ENCODE measurements at places on chromosomes 12 and 14. TPM values are rescaled to one million over a fixed set of nuclear protein-coding genes. Genes with fewer than 3 reads are reported as not detected.

DNA sequence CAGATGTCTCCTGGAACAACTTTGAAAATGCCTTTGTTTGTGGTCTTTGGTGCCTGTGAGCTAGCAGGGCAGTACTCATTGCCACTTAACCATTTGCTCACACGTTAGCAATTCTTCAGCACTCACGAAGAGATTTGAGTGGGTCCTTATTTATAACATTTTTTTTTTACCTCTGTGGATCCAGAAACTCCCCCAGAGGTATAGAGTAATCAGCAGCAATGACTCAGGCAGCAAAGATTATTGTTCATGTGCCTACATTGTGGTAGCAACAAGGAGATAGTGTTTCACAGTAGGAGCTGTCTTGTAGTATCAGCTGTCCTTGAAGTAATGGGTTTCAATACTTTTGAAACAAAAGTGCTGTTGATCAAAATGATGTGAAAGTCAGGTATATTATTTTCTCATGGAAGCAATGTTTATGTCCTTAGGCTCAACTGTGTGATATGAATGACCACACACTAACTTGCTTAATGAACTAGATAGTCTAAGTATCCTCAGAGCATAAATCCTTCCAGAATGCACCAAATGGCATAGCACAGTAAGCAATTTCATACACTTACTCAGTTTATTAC, 304.1 kb downstream of the EGLN3 start:
- no peaks in the 10 kb centered on the region for H3K36me3 ChIP-seq
- H3K4me3 ChIP-seq = no peak overlapping the region
- H3K4me1 ChIP-seq = no peaks in the 10 kb centered on the region
- no peaks in the 10 kb centered on the region for H3K27me3 ChIP-seq

- H3K4me1 ChIP-seq = peaks cover 29% of the 10 kb centered on the region
- peak; percentile 43 for DNase-seq
- H3K27me3 ChIP-seq = peaks cover 6% of the 10 kb centered on the region
- peak overlapping the region; percentile 64 for H3K4me3 ChIP-seq
- H3K36me3 ChIP-seq = no peaks in the 10 kb centered on the region
These were observed 690 bp upstream of the DTX3 start for GRCh38 chr12:57603815-57604453.

SLC38A4 gene
- total RNA-seq = 0.60 TPM

- no peaks in the 10 kb centered on the region for H3K27me3 ChIP-seq
- no peaks in the 10 kb centered on the region for H3K4me1 ChIP-seq
- no peaks in the 10 kb centered on the region for H3K36me3 ChIP-seq
- H3K4me3 ChIP-seq = no peak overlapping the region
These were observed 6.6 kb upstream of the PLEK2 start for GRCh38 chr14:67418401-67419191.

FAM181A gene
- total RNA-seq = 2.0 TPM

MARK3 gene
- total RNA-seq = 179 TPM

NINJ2 gene
- total RNA-seq = 44.8 TPM

GRCh38 chr14:65062096-65063075, 39.9 kb downstream of the MAX start:
- H3K27ac ChIP-seq = no peak overlapping the region
- DNase-seq = peak; percentile 56
- no peaks in the 10 kb centered on the region for H3K4me1 ChIP-seq
- no peaks in the 10 kb centered on the region for H3K27me3 ChIP-seq

DNA sequence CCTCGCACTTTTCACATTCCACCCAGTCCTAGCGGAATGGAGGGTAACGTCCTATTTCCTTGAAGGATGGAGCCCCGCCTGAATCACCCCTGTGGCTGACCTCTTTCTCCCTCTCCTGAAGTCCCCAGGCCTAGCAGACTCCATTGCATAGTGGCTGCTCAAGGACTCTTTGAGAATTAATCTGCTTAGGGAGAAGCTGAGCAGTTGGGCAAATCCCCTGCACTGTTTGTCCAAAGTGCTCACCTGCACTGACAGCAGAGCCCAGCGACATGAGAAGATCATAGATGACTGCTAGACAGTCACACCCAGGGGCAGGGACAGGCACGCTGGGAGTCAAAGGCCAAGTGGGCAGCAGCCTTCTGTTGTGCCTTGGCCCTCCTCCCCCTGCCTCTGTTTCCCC, 37.7 kb upstream of the DICER1 start:
- H3K4me1 ChIP-seq = peaks cover 7% of the 10 kb centered on the region
- H3K4me3 ChIP-seq = no peak overlapping the region
- H3K36me3 ChIP-seq = no peaks in the 10 kb centered on the region
- no peak for DNase-seq
- H3K27me3 ChIP-seq = no peaks in the 10 kb centered on the region

NRL gene
- 3.9 TPM for total RNA-seq
